CD8-positive, alpha-beta T cell (primary cell): ENCODE measurements at places on chromosomes 5 and 9.

- no peak for DNase-seq
Observed at GRCh38 chr5:109694451-109694891, 4.7 kb downstream of the MAN2A1 start.

DNA sequence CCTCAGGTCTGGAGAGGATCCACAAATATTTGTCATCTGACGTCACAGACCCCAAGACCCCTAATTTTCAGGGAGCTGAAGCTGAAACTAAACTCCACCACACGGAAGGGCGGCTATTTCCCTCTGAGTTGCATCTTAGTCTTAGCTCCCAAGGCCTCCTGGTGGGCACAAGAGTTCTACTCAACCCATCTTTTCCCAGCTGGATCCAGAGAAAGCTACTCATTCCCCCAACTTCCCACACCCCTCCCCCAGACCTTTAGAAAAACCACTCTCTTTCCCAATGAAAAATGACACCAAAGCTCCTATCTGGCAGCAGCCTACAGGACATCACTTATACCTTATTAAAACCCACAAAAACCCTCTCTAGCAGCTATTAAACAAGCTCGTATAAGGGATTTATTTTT, 67.1 kb upstream of the SLC1A1 start:
- no peak for DNase-seq

GRCh38 chr5:139686706-139687441, 38.7 kb downstream of the CXXC5 start:
- no peak for DNase-seq

DNA sequence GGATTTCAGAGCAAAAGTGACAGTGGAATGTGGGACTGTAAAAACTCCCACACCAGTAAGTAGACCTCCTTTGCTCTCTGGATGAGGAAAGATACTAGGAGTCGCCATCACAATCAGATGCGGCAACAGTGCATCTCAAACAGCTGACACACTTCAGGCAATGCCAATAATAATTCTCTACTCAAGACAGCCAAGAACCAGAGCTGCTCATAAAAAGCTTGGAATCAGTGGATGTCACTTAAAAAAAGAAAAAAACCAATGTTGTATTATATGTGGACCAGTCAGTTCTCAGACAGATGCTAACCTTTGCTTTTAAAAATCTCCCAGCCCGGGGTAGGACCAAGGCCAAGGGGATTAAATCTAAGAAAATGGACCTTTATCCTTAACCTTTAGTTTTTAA, 185.0 kb downstream of the GNA14 start:
- DNase-seq = no peak

DNA sequence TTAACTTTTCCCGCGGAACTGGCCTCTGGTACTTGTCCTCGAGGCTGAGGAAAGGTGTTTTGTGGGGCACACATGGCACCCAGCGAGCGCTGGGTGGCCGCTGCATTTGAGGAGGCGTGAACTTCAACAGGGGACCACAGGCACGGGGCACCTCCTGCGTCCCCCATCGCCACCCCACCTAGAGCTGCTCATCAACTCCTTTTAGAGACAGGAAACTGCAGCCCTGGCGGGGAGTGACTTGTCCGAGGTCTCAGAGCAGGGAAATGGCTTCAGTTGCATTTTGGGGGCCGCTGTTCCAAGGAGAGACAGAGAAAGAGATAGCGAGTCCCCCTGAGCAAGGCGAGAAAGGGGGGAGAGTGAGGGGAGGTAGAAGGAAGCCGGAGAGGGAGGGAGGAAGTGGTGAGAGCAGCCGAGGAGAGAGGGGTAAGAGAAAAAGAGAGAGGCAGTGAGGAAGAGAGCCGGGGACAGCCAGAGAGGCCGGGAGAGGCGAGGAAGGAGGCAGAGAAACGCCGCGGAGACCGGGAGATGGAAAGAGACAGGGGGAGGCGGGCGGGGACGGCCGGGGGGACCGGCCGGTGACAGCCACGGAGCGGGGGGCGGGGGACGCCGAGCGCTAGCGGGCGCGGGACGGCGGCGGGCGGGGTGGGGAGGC, 12.5 kb upstream of the LHX2 start:
- no peak for DNase-seq

DNA sequence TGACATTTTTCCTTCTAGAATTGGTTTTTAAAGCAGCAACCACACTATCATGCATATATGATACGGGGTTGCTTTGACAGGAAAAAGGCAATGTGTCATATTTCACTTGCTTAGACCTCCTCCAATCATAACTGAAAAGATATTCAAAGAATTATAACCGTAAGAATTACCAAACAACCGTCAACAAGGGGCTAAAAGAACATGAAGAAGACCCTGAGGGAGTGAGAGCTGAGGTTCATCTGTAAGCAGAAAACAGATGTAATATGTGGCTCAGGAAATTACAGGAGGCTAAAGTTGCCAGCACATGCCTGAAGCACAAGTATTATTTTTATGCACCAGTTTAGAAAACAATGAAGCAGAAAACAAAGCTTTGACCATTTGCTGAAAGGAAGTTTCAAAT, 78.9 kb downstream of the APBA1 start:
- DNase-seq = no peak

DNA sequence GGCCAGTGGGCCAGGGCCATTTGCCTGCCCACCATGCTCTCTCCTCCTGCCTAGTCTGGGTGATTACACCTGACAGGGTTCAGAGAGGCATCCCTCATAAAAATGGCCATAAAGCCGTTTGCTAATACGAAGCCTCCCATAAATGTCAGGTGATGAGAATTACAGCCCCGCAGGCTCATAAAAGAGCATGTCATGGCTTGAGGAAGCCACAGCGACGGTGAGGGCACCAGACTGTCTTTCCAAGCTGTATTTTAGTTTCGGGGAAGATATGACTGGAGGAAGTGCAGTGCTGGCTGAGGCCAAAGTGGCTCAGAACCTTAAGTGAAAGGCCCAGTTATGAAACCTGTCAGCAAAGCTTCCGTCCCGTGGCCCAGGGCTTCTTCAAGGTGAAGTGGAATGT, 18.5 kb upstream of the TCERG1 start:
- no peak for DNase-seq

DNA sequence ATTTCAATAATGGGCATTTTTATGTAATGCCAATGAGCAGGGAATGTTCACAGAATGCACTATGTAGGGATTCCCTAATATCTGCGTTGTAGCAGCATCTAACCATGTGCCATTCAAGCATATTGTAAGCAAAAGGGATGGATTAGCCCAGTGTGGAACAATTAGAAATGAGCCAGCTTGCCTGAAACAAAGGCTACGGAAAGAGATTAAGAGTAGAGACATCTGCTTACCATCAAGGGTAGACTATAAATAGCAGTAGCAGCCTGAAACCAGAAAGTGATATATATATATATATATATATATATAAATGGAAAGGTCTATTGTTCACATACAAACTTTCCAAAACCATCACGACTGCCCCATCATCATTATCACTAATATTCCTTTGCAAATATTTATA, 31.9 kb upstream of the CEP120 start:
- DNase-seq = no peak

DNA sequence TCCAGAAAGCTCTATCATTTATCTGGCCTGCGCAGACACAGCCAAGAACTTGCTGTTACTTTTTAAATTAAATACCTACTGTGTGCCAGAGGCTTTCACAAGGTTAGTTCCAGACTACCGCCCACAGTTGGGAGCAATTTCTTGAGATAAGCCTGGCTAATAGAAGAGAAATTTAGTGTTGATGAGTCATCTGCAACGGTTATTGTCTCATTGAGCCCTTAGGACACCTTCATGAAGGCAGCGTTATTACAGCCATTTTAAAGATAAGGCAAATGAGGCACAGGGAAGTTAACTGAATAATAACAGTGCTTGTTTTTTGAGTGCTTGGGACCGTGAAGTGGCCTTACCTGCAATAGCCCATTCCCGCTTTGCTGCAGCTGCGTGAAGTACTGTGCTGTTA, 292.9 kb upstream of the MSX2 start:
- DNase-seq = no peak

DNA sequence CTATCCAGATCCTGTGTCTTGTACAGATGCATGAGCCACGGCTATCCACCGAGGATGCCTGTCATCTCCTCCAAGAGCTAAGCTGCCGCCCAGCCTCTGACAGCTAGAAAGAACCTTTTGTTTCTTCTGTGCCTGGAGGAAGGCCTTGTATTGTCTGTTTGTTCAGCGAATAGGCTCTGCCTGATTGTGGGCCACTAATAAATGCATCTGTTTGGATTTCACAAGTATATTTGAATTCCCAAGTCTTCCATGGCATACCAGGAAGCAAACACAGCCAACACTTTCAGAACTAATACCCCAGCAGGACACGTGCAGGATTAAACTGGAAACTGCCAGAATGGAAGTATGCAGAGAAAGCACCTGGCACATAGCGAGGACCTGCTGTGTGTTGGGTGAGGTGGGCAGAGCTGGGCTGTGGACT, 92.7 kb upstream of the NEURL1B start:
- DNase-seq = no peak

GRCh38 chr5:80917631-80918030, 42.5 kb upstream of the RASGRF2 start:
- no peak for DNase-seq
